ENCODE measurements at places on chromosomes 11 and 22.
A peak's percentile ranks its signal among the peaks of the same experiment; 100 is the strongest.

DNA sequence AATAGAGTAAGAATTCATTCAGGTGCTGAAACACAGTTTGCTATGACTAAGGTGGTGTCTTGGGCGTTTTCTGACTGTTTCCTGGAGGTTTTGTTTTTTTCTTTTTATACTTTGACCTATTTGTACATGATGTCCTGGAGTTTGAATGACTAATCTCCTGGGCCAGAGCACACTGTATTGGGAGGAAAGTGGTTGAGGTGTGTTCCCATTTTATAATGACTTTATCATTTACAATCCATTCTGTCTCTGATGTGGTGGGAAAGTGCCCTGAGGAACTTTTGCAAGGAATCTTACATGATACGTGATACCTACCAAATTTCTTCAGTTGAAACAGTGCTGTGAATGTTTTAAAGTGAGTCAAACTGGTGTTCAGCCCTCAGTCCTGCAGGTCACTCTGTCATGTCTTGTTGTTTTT lies 80.8 kb downstream of the TNRC6B start:
- peak; percentile 42 for DNase-seq

DNA sequence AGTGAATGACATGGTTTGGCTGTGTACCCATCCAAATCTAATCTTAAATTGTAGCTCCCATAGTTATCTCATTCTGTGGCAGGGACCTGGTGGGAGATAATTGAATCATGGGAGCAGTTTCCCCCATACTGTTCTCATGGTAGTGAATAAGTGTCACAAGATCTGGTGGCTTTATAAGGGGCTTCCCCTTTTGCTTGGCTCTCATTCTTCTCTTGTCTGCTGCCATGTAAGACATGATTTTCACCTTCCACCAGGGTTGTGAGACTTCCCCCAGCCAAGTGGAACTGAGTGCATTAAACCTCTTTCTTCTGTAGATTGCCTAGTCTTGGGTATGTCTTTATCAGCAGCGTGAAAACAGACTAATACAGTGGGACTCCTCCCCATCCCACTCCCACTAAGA lies 11.1 kb downstream of the OR5A2 start:
- no peak for DNase-seq

- DNase-seq, result no peak
Observed at GRCh38 chr11:57703341-57703740, 8.7 kb downstream of the MED19 start.

DNA sequence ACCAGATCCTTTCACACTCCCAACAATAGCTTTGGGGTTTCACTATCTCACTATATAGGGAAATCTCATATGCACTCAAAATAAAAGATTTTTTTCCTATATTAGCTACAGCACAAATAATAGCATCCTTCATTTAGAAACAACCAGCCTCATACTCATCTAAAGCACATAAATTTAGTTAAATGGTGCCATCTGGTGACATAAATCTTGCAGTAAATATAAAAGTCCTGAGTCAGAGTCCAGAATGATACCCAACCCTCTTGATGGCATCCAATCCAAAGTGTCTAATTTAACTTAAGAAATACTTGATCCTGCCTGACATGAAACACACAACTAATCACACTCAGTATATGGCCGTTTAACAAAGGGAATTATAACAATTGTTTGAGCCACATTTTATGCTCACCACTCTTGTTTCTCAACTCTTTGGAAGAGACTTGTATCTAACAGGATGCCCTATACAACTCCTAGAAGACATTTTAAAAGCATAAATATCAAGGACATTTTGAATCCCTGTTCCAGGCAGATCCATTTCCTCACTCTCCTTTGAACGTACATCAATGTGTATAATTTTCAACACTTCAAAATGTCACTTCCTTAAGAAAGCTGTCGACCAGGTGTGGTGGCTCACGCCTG lies 36.2 kb downstream of the DLG2 start:
- peak; percentile 4 for DNase-seq

- DNase-seq, result peak; percentile 86
Observed at GRCh38 chr11:117384045-117384444, 56.4 kb downstream of the CEP164 start.

DNA sequence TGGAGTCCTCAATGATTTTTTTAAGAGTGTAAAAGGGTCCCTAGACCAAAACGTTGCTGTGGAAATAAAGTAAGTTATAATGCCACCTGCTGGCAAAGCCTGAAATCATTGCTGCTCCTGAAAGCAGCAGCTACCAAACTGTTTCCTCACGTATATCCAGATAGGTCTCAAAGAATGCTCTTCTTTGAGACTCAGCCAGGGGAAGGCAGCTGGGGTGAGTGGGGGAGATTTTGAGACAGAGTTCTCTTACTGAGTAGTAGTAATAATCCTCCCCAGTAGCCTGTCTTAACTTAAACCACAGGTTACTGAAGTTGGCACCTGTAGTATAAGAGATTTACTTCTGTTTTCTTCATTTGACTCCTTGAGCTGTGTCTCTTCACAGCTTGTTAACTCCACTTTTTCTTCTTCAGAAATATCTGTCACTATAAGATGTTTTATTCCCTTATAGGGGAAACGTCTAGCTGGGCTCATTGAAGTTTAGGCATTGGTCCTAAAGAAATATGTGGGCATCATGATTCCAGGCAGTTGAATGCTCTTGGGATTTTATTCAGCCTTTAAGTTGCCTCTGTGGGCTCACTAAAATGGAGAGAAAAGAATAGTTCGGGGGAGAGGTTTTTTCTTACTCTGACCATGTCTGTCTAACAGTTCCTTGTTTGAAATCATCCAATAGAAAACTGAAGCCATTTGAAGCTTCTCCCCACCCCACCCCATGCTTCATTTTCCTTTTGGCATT lies 77.9 kb downstream of the BTBD10 start:
- peak; percentile 18 for DNase-seq

DNA sequence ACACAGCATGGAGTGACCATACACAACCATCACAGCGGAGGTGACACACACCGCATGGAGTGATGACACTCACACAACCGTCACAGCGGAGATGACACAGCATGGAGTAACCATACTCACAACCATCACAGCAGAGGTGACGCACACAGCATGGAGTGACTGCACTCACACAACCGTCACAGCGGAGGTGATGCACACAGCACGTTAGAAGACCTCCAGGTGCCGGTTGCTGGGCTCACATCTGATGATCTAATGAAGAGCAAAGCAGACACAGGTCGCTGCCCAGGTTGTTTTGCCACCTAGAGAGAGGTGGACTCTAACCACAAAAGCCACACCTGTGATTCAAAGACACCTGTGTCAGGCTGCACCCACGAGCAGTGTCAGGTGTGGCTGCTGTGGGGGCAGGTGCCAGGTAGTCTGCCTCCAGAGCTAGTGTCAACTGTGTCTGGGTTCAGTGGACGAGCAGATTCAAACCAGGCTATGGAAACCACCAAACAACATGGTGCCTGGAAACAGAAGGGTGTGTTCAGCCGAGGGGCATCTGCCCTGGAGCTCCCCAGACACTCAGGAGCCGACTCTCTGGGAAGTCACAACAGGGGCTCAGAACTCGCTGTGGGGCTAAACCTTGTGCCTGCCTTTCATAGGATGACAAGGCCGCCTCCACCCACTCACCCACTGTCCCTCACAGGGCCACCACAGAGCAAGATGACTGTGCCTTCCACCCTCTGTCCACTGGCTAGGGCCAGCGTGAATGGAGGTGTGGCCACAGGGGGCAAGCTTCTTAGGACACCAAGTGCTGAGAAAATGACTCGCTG lies 608.2 kb downstream of the TBC1D22A start:
- no peak for DNase-seq

- DNase-seq, result no peak
Observed at GRCh38 chr22:42289671-42290541, 19.5 kb upstream of the TCF20 start.

DNA sequence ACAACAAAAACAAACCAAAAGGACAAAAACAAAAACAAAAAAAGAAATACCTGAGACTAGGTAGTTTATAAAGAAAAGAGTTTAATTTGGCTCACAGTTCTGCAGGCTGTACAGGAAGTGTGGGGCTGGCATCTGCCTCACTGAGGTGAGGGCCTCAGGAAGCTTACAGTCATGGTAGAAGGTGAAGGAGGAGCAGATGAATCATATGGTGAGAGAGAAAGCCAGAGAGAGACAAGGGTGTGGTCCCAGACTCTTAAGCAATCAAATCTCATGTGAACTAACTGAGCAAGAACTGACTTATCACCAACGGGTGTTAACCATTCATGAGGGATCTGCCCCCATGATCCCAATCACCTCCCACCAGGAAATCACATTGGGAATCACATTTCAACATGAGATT lies 58.8 kb upstream of the ZBED5 start:
- DNase-seq, result no peak

DNA sequence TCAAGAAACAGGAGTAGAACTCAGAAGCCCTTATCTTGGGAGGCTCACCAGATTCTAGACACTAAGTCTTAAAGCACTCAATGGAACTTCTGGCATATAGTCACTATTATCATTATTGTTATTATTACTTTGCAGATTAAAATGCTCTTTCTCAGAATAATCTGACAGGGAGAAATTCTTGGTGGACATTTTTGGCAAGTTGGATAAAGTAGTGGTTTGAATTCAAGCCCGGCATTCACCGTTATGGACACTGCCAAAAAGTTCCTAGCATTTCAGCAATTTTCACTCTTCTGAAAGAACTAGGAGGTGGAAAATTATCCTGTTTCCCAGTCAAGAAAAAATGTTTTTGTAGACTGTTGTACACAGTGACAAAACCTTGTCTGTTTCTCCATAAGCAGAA lies 179.6 kb upstream of the ISX start:
- DNase-seq, result no peak

- DNase-seq, result peak; percentile 59
Observed at GRCh38 chr11:86145439-86146156, 76.7 kb upstream of the PICALM start.

- DNase-seq, result no peak
Observed at GRCh38 chr11:1201395-1202153, 21.3 kb upstream of the MUC5B start.

DNA sequence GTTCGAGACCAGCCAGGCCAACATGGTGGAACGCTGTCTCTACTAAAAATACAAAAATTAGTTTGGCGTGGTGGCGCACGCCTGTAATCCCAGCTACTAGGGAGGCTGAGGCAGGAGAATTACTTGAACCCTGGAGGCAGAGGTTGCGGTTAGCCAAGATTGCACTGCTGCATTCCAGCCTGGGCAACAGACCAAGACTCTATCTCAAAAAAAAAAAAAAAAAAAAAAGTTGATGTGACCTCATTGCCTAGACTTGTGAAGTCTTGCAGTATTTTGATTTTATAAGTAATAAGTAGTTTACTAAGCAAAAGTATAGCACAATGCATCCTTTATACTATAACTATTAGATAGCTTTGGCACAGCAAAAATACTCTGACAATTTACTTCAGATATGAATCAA lies 9.9 kb upstream of the CUL5 start:
- no peak for DNase-seq

DNA sequence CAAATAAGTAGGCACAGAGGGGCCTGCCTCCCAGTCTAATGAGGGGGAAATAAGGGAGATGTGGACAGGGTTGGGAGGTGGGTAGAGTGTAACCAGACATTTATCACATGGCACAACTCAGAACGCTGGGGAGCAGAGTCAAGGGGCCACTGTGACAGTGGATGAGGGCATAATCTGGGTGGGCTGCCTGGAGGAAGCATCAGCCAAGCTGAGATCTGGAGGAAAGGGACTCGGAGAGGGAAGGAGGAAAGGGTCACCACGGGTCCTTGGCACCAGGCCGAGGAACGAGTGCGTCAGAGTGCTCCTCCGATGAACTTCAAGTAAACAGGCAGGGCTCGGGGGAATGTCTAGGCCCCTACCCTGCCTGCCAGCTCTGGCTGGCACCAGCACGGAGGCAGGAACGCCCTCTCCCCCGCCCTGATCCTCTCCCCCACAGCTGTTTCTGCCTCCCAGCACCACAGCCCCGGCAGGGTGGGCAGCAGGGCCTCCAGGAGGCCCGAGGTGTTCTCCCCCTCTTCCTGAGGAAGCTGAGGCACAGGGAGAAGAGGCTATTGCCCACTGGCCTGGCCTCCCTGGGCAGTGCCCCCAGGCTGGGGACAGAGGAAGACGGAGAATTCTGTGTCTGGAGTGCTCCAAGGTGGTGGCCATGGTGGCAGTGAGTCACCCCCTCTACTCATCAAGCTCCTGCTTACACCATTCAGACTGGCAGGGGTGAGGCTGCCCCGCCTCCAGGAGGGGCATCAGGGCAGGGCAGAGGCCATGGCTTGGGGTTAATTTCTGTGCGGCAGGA lies 4.2 kb downstream of the ALDH3B1 start:
- DNase-seq, result peak; percentile 66

- peak; percentile 66 for DNase-seq
Observed at GRCh38 chr11:78717041-78717440, 142.4 kb upstream of the NARS2 start.

DNA sequence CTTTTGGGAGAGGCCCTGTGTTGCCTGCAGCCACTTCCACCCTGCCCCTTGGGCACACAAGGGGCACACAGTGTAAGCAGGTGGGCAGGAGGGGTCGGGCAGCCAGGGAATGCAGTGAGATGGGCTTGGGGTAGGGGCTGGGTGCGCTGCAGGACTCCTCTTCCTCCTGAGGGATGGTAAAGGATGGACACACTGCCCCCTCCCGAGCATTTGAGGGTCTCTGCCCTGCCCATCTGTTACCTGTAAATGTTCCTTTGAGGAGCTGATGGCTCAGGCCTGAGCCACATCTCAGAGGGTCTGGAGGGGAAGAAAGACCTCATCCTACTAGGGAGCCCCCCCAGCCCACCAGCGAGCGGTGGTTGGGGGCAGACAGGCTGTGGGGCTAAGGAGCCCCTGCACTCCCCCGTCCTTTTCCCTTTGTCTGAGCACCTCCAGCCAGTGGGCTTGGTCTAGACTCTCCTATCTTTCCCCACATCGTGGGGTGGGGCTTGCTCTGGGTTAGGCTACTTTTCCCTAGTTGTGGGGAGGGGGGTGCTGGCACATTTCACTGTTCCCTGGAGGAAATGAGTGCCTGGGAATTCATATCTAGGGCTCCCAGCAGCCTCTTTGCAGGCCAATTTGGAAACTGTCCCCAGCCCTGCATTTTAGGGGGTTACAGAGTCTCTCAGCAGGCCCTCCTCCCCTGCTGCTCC lies 1.7 kb upstream of the TSSC4 start:
- no peak for DNase-seq

DNA sequence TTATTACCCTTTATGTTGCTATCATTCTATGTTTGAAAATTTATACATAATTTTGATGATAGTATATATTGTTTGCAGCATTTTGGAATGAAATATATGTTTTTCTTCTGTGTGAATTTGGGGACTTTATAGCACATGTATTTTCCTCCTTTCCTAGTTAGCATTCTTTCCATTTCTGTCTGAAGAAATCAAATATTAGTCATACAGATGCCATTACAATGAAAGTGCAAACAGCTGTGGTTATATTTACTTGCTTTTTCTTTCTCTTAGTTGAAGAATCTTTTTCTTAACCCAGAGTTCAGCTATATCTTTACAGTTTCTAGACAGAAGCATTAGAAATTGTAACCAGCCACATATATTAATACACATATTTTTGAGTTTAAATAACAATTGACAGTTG lies 753.1 kb upstream of the ARHGAP42 start:
- DNase-seq, result no peak

- DNase-seq, result no peak
Observed at GRCh38 chr11:61718621-61719302, 33.7 kb upstream of the MYRF start.

DNA sequence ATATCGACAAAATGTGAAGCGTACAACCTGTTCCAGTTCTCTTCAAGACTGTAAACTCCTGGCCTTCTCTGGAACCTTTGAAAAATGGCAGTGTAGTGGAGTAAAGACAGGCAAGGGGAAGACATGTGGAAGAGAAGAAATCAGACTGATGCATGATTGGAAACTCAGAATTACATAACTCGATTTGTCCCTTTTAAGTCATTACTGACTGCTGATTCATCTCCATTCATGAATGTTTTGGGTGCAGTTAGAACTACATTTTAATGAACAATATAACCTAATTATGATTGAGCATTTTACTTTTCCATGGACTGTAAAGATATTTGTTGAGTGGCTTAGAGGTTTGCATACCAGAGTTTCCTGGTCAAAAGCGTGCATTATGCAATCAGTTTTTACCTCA lies 32.9 kb downstream of the FAT3 start:
- no peak for DNase-seq

Measured in kidney epithelial cell (primary cell).